ENCODE measurements at places on chromosomes 5 and 9.
A peak's percentile ranks its signal among the peaks of the same experiment; 100 is the strongest.

- no peak for DNase-seq
These were observed 69.1 kb downstream of the OTP start for GRCh38 chr5:77569409-77569808.

DNA sequence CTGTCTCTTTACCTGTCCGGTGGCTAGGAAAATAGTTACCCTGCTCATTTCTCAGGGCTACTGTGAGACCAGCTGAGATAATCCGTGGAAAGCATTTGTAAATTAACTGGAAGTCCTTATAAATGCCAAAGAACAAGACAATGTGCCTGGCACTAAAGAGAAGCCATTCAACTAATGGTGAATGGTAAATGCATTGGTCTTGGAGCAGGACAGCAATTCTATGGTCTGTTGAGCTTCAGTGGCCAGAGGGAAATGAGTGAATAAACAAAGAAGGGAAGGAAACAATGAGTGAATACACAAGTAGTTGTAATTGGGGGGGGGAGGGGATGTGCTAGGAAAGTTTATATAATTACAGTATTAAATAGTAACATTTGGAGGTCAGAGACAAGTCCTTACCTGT, 353.6 kb downstream of the SEMA5A start:
- no peak for DNase-seq

GRCh38 chr5:170597109-170597751, 93.4 kb downstream of the KCNIP1 start:
- no peak for DNase-seq

DNA sequence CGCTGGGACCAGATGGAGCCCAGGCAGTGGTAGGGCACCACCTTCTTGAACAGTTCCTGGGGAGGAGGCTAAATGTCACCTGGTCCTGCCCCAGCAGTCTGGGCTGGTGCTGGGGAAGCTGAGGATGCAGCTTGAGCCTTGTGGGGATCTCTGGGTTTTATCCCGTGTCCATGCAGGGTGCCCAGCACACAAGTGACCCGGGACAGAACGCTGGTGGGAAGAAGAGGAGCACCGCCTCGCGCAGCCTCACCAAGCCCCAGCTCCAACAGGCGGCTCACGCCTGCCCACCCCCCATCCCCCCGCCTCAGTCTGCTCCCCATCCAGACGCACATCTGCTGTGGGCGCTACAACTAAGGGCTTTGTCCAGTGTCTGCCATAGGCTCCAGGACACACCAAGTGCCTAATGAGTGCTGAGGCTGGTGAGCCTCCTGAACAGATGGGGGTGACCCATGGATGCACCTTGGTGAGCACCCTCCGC, 13.8 kb downstream of the RALGDS start:
- DNase-seq, result no peak

GRCh38 chr5:120093178-120093577, 370.9 kb upstream of the PRR16 start:
- no peak for DNase-seq

DNA sequence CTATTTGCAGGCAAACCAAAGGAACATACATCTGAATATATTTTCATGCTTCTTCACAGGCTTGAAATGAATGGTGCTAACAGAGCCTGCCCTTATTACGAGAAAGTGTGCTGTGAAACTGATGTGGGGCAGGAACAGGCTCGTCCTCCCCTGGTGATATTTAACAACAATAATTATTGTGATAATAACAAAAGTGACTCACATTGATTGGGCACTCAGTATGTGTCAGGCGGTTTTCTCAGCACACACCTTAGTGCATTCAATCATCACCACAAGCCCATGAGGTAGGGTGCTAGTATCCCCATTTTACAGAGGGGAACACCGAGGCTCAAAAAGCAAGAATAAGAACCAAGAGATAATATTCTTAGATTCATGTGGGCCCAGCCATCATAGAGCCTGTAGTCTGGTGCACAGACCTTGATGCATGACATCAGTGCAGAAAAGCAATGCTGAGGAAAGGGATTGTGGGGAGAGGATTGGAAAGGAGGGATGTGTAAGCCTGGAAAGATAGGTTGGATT, 18.1 kb upstream of the BOD1 start:
- DNase-seq, result no peak

DNA sequence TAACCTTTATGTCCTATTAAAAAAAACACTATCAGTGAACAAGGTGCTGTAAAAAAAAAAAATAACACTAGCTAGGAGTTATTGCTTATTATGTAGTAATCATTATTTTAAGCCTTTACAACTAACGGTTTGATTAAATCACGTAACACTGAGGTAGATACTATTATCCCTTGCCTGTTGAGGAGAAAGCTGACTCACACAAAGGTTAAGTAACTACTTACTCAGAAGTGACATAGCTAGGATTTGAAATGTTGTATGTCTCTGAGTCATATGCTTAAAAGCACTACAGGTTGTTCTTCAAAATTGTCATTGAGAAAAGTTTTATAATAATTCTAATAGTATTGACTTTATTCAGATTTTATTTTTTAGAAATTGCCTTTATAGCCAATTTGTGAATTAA, 8.8 kb downstream of the TENT2 start:
- no peak for DNase-seq

DNA sequence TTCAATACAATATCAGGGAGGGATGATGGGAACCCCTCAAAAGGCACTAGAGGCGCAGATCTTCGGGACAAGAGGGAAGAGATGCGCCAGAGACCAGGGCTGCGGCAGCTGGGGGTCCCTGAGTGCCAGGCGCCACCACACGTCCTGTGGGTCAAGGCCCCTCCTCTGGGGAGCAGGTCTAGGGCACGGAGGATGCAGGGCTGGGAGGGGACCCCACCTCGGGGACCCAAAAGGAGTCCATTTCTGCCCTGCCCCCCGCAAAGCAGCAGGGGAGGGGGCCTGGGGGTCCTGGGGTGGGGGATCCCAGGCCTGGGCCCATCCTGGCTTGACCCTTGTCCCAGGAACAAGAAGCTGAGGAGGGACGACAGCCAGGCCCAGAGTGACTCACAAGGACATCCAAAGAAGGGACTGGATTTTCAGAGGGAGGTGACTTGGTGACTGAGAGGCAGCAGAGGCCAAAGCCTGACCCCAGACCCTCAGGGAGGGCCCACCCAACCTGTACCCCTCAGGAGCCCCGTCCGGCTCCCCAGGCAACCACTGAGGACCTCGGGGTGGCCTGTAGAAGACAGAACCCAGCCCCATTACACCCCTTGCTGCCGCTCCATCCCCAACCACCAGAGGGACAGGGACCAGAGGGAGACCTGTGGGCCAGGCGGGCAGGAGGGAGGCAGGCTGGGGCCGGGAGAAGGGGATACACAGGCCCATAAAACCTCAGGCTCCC, 54.2 kb downstream of the LRSAM1 start:
- peak; percentile 21 for DNase-seq

GRCh38 chr5:132179405-132179804, 48.2 kb downstream of the P4HA2 start:
- DNase-seq, result no peak

- no peak for DNase-seq
These were observed 8.2 kb downstream of the GNE start for GRCh38 chr9:36250079-36250478.

DNA sequence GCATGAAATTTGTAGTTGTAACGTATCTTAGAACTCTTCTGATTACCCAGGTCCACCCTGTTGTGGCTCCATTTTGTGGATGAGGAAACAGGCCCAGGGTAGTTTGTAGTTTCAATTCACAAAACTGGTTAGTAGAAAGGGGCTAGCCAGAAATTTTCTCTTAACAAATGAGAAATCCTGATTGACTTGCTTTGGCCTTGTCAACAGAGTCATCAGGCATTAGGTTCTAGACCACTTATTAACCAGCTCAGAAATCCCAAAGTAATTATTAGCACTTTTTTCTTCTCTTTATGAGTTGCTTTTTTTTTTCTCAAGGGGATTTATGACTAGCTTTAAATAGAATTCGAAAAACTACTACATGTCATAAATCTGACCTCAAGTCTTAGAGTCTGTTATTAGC, 160.2 kb downstream of the SH3GL2 start:
- no peak for DNase-seq

- DNase-seq, result no peak
These were observed 113.3 kb downstream of the SNX18 start for GRCh38 chr5:54630738-54631359.

- no peak for DNase-seq
These were observed 59.8 kb downstream of the PTCD2 start for GRCh38 chr5:72379936-72380335.

- DNase-seq, result no peak
These were observed 2.4 kb upstream of the RXFP3 start for GRCh38 chr5:33933723-33934169.

GRCh38 chr5:139177809-139178588, 20.2 kb downstream of the SIL1 start:
- no peak for DNase-seq

- DNase-seq, result no peak
These were observed 199.5 kb downstream of the ALDH1A1 start for GRCh38 chr9:72753266-72753893.

- DNase-seq, result no peak
These were observed 63.2 kb downstream of the PRRT1B start for GRCh38 chr9:131608493-131609037.

- no peak for DNase-seq
These were observed 41.2 kb downstream of the ANKS6 start for GRCh38 chr9:98755006-98755618.

GRCh38 chr9:93657331-93658111, 81.1 kb downstream of the PHF2 start:
- no peak for DNase-seq

- DNase-seq, result peak; percentile 92
These were observed 714 bp upstream of the CNOT8 start for GRCh38 chr5:154857530-154858296.

GRCh38 chr9:124770359-124771020, 621 bp downstream of the NR6A1 start:
- DNase-seq, result peak; percentile 20

GRCh38 chr9:69319324-69320025, 5.5 kb upstream of the ENTREP1 start:
- no peak for DNase-seq

DNA sequence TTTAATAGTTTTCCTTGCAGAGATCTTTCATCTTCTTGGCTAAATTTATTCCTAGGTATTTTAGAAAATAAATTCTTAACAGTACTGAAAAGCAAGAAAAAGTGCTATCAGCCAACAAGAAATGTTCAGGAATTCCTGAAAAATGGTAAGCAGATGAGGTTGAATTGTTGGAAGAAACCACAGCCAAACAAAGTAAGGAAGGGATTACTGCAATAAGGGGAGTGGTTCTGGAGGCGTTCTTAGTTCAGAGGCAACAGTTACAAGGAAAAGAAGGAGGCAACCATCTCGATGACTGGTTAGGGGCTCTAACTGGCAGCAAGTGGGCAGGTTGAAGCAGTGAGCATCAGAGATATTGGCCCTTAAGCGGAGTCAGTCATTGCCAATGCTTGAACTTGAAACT, 12.8 kb upstream of the OR13J1 start:
- DNase-seq, result no peak

GRCh38 chr9:120214332-120214731, 365.6 kb downstream of the CDK5RAP2 start:
- DNase-seq, result no peak

DNA sequence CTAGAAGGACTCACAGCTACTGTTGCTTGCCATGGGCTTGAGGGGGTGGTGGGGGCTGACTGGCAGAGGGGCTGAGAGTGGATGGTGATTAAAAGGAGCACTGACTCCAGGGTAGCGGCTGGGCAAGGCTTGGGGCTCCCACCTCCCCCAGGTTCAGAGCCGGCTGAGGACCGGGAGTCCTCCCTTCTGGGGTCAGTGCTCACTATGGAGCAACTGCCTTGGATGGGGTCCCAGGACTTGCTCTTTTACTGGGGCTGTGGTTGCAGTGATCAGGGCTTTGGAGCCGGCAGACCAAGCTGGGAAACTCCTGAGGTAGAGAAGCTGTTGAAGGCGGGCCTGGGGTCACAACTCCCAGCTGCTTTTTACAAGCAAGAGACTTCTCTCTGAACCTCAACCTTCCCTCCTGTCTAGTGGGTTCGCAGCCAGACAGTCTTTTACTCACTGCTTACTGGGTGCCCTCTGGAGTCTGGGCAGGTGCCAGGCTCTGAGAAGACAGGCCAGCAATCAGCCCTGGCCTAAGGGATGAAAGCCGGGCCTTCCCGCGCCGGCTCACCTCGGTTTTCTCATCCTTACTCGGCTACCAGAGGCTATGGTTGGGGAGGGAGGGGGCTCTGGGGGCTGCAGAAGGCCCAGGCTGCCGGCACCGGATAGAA, 795 bp upstream of the ASS1 start:
- no peak for DNase-seq

- DNase-seq, result no peak
These were observed 555.3 kb upstream of the ZNF462 start for GRCh38 chr9:106307670-106308069.

DNA sequence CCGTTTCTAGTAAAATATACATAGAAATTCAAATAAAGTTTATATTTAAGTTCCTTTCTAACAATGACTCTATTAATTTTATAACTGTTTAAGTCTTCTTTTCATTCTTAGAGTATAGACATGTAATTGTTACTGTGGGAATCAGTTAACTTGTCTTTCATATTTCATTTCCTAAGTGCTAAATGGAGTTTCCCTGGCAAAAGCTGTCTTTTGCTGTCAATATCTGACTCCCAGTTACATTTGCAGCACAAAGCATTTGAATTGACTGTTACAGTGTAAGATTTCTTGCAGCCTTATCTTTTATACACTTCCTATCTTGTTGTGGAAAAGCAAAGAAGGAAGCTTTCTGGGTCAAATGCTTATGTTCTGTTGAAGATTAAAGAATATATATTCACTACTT, 1026.3 kb downstream of the CDH9 start:
- DNase-seq, result no peak

DNA sequence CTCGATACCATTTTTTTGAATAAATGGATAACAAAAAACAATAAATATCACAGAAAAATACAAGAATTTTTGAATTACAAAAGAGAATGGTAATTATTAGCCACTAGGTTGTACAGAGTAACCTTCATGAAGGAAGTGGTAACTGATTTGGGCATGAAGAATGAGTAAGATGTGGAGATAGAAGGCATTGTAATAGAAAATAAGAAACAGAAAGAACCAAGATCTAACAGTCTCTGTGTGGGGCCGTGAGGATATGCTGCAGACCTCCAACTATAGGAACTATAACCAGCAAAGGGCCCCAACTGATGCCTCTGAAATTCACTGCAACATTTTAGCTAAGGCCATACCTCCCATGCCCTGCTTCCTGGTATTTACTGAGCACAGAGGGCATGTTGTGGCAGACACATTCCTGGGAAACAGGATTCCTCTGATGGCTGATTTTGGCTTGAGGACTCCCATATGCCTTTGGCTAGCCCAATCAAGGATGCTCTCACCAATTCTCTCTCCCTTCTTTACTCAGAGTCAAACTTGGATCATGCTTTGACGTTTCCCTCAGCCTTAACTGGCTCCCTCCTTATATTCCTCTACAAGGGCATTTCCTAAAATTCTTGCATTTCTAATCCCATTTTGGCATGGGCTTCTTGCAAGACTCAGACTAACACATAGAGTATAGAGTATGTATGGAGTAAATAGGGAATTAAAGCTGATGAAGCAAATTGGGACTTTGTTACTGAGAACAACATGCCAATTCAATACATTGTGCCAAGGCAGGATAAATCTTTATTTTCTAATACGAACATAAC, 208.9 kb downstream of the PDE4D start:
- no peak for DNase-seq

GRCh38 chr9:130042406-130042884, 544 bp downstream of the FNBP1 start:
- DNase-seq, result peak; percentile 49
